ENCODE measurements at places on chromosomes 3 and 15. TPM values are rescaled to one million over a fixed set of nuclear protein-coding genes. Genes with fewer than 3 reads are reported as not detected.

MCTP2 gene
- total RNA-seq, result 16.6 TPM

GPR62 gene
- total RNA-seq, result 0.41 TPM

DNA sequence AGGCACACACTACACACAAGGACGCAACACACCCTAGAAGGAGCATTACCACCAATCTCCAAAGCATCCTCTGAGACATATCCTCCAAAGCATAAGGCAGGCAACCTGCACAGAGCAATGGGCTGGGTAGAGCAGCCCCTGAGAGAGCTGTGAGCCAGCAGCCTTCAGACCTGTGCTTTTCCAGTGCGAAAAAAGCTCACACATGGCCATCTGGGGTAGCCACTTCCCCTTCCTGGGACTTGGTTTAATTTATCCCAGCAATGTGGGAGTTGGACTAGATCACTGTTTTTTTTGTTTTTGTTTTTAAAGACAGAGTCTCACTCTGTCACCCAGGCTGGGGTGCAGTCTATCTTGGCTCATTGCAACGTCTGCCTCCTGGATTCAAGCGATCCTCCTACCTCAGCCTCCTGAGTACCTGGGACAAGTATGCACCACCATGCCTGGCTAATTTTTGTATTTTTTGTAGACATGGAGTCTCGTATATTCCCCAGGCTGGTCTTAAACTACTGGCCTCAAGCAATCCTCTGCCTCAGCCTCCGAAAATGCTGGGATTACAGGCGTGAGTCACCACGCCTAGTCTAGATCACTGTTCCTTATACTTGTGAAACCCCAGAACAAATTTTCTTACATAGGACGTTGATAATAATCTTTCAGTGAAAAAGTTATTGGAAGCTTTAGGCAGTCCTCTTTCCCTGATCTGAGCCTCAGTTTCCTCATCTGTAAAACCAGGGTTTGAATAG lies 18.9 kb downstream of the PTPN23 start:
- no peak for DNase-seq

- peak; percentile 75 for DNase-seq
These were observed 29.8 kb downstream of the ALS2CL start for GRCh38 chr3:46663591-46664135.

DNA sequence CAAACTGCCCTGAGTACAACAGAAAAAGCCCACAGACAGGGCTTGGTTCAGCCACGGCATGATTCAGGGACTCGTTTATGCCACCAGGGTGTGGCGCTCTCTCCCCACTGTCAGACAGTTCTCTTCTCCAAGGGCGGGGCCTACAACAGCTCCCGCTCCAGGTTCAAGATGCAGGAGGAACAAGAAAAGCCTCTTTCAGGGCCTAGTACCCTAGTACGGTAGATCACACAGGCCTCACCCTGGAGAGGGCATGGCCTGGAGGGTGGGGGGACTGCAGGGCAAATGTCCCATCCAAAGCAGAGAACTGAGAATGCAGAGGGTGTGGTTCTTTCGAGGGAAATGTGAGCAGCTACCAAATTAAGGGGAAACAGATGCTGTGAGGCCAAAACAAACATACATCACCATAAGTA lies 12.0 kb downstream of the MESD start:
- peak; percentile 81 for DNase-seq

- no peak for DNase-seq
These were observed 315.4 kb downstream of the DIPK2A start for GRCh38 chr3:144287001-144287400.

GRCh38 chr3:52302426-52303145 lies 13.5 kb upstream of the DNAH1 start:
- DNase-seq, result no peak

Measured in tongue (tissue), 3 donors.